Stimulated activated CD4-positive, alpha-beta T cell treated with anti-CD3 and anti-CD28 coated beads, Interleukin-1b, Interleukin-23, amount 100 ng/mL, for 24 hours (primary cell): ENCODE measurements at places on chromosomes 1 and 21.

DNA sequence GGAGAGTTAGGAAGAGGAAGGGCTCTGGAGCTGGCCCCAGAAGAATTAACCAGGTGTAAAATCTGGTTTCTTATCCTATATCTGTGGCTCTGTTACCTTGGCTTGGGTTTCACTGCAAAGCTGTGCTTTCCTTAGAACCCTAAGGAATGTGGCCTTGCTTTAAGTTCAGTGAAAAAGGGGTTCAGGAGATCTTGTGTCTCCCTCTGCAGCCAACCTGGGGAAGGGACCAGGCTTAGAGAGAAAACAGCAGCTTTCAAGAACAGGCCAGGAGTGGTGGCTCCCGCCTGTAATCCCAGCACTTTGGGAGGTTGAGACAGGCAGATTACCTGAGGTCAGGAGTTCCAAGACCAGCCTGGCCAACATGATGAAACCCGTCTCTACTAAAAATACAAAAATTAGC is 16.1 kb upstream of the MYCL start:
- no peak for DNase-seq

- DNase-seq: no peak
Observed at GRCh38 chr1:59730759-59731478, 83.8 kb upstream of the HOOK1 start.

DNA sequence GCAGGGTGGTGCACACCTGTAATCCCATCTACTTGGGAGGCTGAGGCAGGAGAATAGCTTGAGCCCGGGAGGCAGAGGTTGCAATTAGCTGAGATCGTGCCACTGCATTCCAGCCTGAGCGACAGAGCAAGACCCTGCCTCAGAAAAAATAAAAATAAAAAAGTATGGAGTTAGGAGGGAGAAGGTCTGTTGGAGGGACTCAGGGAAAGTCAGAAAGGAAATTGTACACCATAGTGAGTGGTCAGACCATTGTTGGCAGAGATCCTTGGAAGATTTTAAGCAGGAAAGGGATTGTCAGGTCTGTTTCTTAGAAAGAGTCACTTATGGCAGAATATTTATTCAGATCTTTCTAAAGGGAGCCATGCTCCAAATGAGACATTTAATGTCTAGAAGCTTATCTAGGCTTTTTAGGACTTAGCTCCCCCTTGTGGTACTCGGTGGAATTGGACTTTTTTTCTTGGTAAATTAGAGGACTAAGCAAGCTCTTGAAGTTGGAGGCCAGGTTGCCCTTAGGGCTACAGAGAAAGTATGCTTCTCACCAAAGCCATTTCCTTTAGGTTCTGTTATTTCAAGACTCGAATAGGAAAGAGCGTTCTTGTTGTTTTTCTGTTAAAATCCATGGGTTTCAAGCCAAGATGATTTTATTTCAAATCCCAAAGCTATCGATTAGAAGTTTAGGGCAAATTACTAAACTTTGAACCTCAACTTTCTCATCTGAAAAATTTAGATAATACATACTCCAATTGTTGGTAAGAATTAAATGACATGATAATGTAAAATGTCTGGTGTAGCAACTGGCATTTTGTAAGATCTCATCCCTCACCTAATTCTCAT is 16.5 kb downstream of the MIA3 start:
- DNase-seq: no peak

- no peak for DNase-seq
Observed at GRCh38 chr1:46735708-46736324, 16.9 kb upstream of the EFCAB14 start.

- no peak for DNase-seq
Observed at GRCh38 chr1:193932979-193933378, 746.6 kb upstream of the B3GALT2 start.
